ENCODE measurements at places on chromosomes 3 and 15.
A peak's percentile ranks its signal among the peaks of the same experiment; 100 is the strongest.

DNA sequence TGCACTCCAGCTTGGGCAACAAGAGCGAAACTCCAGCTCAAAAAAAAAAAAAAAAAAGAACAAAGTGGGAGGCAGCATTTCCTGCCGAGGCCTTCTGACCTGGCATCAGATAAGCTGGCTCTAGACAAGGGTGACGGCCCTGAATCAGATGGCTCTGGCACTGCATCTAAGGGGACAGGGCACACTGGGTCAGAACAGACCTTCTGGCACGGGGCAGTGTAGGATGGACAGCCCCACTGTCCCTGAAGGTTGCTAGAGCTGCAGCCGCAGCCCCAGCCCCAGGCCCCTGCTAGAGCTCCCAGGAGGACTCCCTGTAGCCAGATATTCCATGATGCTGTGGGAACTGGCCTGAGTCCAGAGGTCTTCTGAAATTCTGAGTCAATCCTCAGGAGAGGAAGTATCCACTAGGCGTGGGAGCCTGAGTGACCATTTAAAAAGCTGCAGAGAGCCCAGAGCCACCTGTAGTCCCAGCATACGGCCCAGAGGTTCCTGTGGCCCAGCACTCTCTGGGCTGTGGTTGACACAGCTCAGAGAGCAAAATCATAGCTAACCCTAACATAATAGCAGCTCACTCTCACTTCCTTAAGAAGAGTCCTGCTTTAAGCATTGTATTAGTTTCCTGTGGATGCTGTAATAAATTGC is 69.2 kb upstream of the MFGE8 start:
- DNase-seq, result no peak

DNA sequence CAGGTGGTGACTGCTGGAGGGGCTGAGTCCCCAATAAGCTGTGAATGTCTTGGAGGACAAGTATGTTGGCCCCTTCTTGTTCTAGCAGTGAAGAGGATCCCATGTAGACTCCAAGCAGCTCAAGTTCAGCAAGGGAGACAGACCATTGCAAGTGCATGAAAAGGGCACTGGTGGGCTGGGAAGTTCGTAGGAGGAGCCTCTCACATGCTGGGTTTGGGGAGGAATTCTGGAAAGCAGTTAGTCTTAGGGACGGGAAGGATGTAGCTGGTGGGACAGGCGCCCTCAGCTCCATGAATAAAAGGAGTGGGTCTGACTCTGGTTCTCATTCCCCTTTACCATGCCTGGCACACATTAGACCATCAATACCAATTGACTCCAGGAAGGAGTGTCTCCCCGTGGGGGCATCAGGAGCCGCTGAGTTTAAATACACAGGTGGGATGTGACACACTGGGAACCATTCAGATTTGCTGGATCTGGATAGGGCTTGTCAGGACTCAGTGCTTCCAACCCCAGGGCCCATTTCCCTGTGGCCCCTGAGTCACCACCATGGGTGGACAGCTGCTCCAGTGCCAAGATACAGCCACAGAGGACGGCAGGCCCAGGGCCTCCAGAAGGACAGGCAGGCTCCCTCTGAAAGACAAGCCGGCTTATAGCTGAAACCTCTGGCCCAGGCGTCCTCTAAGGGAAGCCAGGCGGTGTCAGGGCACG is 552 bp upstream of the XYLB start:
- DNase-seq, result no peak

GRCh38 chr3:44886561-44886960 is 12.2 kb downstream of the TGM4 start:
- no peak for DNase-seq

DNA sequence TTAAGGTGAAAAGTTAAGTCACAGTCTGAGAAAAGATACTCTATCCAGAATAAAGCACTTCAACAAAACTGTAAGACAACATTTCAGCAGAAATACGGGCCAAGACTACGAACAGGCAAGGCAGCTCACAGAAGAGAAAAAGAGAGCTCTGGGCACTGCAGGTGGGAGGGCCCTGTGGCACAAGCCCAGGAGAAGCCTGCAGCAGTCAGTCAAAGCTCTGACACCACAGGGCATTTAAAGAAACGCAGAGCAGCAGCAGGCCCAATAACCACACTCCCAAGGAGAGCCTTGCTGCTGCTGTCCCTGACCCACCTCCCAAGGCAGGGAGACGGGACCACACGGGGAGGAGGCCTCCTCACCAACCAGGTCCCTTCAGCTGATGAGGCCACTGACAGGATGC is 19.2 kb downstream of the CHSY1 start:
- DNase-seq, result no peak

DNA sequence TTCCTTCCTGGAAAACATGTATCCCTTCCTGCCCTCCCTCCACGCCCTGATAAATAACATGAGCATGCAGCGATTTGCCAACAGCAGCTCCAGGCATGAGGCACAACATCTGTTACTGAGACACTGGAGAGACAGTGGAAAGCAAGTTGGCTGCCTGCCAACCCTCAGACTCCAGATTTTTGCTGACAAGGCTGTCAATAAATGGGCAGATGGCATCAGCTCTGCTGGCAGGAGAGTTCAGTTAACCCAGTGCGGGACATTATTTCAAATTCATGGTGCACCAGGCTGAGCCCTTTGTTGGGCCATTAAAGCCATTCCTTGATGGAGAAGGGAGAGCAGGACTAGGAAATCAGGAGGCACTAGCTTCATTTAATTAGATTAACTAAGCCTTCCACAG is 293.3 kb downstream of the MEX3B start:
- DNase-seq, result peak; percentile 71

DNA sequence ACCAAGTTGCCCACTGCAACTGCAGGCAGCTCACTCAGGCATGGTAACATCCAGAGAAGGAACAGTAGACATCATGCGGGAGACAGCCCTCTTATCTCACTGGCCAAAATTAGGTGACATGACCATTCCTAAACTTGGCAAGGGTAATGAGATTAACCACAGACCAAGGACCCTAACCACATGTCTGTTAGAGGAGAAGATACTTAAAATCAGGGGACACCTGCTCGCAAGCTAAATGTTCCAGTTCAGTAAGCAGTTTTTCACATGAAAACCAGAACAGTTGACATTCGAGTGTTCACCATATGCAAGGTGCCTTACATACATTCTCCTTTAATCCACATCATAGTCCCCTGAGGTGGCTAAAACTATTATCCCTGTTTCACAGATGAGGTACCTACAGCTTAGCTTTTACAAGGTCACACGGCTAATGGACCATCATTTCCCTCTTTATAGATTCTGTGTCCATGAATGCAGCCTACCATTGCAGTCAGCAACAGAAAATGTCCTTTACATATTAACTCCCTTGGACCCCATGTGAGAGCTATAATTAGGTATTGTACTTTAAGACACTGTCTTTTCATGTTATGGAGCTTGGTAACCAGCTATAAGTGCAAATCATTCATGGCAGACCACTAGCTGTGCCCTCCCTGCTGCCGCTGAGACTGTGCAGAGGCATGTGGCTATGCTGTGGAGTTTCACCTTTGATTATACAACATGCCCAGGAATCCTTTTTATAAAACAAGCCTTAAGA is 154.1 kb downstream of the LIPC start:
- no peak for DNase-seq

GRCh38 chr15:29740692-29741311 is 81.5 kb downstream of the TJP1 start:
- DNase-seq, result no peak

- no peak for DNase-seq
Observed at GRCh38 chr3:147161833-147162232, 244.5 kb downstream of the ZIC4 start.

- no peak for DNase-seq
Observed at GRCh38 chr15:78306176-78306774, 6.9 kb upstream of the SKIC8 start.

GRCh38 chr3:29693863-29694262 is 413.0 kb downstream of the RBMS3 start:
- no peak for DNase-seq

DNA sequence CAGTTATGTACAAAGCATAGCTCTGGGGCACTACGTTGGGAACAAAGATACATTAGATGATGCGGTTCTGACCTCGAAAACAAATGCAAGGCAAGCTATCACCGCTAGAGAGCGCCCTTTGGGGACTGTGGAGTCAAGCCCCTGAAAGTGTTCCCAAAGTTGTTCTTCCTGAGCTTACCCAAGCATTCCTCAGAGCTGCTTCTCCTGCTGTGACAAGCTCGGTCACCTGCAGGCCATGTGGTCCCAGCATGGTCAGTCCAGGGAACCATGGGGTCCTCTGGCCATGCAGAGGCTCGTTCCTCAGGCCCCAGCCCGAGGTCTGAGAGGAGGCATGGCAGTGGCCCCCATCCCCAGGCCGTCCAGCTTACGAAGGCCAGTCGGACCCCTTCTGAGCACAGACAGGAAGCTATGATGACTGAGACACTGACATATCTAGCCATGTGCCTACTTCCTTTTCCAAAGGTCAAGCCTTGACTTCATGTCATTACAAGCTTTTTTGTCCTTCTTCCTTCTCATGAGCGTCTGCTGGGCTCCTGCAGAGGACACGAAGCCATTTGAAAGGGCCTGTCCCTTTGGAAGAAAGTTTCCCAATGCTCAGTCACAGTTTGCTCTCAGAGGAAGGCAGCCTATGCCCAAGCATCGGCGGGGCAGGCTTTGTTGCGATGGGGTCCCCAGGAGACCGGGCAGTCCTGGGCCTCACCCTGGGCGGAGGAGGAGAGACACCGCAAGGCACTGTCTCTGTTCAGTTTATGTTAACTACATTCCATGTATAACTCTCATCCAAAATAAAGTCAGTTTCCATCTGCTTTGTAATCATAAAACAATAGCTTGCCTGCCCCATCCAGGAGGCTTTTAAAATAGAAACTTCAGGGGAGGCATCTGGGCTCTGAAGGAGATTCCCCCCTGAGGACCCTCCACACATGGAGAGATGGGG is 79.3 kb downstream of the ATP10A start:
- DNase-seq, result no peak

DNA sequence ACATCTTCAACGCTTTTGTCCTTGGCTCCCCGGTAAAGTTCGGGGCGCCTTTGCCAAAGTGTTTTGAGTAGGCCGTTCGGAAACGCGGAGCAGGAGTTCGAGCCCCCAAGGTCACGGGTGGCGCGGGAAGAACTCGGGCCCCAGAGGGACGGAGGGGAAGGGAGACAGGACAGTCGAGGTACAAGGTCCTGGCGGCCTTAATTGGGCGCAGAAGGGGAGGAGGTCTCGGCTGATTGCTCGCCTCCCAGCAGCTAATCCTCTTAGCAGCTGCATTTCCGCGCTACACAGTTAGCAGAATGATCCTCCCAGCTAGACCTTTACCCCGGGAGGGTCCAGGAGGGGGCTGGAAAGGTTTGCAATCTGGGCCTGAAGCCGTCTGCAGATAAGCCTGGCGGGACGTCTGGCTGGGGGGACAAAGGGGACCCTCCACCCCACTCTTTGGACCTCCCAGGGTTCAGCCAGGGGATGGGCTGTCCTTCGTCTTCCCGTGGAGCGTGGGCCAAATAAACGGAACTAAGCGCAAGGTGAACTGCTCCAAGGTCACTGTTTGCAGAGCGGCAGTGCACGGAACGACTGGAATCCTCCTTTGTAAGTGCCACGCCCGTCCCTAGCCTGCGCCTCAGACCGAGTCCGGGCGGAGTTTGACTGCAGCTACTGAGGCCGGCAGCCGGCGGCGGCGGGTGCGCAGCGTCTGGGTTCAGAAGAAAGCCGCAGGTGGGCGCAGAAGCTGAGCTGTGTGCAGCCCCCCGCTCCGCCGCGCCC is 7.2 kb downstream of the EOMES start:
- no peak for DNase-seq

- DNase-seq, result no peak
Observed at GRCh38 chr3:188320757-188321156, 166.8 kb downstream of the LPP start.

GRCh38 chr3:175059788-175060187 is 200.7 kb downstream of the NAALADL2 start:
- no peak for DNase-seq

DNA sequence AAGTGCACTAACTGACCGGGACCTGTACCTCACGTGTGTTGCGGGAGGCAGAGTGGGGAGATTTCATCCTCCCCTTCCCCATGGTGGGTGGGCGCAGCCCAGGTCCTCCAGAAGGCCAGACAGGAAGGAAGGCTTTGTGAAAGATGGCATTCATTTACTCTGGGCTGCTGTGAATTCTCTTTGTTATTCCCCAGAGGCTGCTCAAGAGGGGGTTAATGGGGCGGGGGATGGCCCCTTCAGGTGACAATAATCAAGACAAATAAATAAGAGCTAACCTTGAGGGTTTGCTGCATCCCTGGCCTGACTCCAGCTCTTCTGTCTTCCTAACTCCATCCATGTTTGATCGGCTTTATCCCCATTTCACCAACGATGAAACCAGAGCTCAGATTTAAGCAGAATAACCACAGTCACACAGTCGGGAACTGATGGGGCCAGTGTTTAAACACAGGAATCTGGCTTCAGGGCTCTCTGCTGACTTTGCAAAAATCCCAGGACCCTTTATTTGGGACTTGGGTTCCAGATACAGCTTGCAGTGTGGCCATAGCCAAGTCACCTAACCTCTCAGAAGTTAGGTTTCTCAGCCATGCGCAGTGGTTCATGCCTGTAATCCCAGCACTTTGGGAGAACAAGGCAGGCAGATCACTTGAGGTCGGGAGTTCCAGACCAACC is 16.5 kb downstream of the PIF1 start:
- no peak for DNase-seq

DNA sequence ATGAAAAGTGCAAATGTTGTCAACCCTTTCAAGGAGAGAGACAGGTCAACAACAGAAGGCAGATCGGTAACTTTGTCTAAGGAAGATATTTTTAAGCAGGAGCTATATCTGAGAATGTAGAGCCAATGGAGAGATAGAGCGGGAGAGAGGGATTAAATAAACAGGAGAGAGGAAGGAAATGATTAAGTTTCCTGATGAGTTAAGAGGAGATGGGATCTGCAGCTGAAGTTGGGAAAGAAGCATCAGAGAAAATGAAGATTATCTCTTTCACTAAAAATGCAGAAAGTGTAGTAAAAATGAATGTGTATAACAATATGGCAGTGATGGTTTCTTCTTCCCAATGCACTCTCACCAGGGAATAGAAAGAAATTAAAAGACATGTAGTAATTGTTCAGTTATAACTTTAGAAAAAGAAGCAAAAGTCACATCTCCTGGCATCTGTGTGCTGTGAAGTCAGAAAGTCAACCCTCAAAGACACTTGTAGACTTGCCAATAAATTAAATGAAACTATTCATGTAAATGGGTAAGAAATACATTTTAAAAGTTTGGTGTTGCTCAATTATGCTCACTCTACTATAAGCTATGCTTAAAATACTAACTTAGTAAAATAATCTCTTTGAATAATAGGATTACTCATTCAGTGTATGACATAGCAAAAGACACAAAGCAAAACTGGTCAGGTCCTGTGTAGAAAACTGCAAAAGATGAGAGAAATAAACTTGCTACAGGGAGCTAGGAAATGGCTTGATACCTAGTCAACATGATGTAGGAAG is 264.6 kb downstream of the ZIC4 start:
- no peak for DNase-seq

- no peak for DNase-seq
Observed at GRCh38 chr15:87213626-87214025, 1042.9 kb downstream of the NTRK3 start.

DNA sequence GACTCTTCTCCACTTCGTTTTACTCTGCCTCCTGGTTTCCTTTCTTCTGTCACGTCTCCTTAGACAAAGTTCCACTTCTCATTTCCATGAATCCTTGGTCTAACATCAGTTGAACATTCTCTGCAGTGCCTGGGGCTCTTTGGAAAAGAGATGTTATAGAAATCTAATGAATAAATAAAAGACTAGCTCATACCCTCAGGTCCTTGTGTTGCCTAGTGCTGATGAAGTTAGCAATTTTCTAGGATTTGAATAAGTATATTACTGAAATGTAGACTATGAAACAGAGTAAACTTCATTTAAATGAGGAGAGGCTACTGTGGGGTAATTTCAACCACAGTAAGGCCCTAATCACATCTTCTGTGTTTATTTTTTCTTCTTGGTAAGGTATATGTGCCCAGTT is 146.9 kb upstream of the CADPS start:
- no peak for DNase-seq
